ENCODE measurements at places on chromosomes 6 and 20.

DNA sequence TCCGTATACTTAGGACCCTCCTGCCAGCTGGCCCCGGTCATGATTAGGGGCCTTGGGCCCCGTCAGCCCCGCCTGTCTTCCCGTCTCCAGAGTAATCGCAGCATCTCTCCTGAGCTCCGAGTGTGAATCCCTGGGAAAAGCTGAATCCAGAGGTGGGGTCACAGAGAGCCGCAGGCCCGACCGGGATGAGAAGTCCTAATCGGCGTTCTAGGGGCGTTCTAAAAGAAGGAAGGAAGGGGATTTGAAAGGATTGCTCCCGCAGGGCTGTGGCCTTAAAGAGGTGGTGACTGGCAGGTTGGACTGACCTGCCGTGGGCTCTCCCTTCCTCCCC, 371 bp downstream of the HMGN4 start:
- no peak for DNase-seq

GRCh38 chr6:25042036-25042521, 106.3 kb upstream of the RIPOR2 start:
- DNase-seq = no peak

GRCh38 chr20:8530022-8530421, 398.0 kb downstream of the PLCB1 start:
- no peak for DNase-seq

GRCh38 chr6:119453242-119454200, 104.0 kb upstream of the MAN1A1 start:
- DNase-seq = no peak

DNA sequence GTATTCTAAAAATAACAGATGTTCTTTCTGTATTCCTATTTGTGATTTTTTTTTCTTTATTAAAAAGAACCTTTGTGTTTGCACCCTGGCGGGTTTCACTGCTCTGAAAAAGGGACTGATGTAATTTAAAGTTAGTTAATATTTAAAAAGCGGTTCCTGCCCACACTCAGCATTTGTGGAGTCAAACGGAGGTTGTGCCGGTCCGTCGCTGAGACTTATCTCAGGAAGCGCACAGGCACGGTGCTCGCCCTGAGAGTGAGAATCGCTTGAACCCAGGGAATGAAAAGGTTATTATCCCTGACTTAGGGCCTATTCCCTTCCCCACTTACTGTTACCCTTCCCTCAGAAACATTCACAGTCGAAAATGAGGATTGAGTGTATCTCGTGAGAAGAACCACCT, 366.7 kb downstream of the THBS2 start:
- no peak for DNase-seq

DNA sequence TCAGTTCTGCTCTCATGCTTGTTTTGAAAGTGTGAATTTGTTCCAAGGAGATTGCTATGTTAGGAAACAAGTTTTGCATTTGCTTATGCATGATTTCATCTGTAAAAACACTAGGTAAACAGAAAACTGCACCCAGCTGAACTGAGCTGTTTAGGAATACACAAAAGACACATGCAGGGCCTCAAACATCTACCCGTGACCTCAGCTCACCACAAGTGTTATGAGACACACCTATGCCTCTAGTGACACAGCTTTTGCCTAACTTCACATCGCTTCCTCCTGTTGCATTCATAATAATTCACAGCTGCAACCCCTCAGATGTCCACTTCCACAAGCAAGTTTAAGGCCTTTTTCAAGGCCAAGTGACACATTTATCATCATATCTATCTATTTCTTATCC, 98.0 kb upstream of the SLC24A3 start:
- DNase-seq = no peak

GRCh38 chr20:48139262-48140041, 354.2 kb upstream of the SULF2 start:
- DNase-seq = no peak

DNA sequence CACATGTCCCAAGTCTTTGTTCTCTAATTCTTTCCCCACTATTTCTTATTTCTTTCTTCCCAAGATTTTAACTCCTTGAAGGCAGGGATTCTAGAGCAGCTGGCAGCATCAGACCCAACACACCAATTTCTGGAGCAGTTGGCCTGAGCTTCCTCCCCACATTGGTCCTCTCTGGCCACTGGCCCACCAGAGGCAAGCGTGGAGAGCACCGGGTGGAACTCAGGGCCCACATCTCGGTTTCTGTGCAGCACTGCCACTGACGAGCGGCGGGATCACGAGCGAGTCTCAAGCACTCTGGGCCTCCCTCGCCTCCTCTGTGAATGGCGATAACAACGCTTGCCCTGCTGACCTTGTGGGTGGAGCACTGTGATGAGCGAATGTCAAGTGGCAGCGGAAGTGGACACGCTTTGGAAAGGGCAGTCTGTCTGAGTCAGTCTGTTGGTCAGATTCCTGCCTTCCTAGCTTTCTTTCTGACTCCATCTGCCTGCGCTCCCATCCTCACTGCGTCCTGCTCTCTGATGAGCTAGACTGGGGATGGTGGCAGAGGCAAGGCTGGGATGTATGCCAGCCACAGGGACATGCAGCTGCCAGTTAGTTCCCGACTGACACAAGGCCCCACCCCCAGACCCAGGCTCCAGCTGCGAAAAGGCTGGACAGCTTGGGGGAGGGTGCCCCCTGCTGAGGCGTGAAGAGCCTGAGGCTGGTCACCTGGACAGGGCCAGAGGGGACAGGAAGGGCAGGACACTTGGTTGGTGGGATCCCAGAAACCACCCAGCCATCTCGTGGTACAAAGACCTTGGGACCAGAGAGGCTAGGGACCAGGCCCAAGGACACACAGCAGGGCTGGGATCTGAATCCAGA, 4.5 kb upstream of the SPDEF start:
- DNase-seq = no peak

DNA sequence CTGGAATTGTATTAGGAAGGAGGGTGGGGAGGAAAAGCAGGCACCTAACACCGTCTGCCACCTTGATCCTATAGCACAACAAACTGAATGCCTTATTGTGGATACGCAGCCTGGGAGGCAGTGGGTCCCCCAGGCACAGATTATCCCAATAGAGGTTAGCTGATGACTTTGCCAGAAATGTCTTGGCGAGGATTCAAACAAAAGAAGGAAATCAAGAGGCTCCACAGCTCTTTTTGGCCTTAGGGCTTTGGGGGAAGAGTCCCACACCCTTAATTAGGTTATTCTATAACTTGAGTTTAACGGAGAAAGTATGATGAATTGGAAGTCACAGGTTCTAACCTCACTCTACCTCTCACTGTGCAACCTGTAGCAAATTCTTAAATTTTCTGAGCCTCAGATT, 102.0 kb downstream of the MRPL14 start:
- DNase-seq = no peak

GRCh38 chr6:101263596-101263995, 129.9 kb upstream of the GRIK2 start:
- DNase-seq = no peak

- DNase-seq = peak; percentile 3
Observed at GRCh38 chr6:34249469-34250261, 859 bp upstream of the SMIM29 start.

DNA sequence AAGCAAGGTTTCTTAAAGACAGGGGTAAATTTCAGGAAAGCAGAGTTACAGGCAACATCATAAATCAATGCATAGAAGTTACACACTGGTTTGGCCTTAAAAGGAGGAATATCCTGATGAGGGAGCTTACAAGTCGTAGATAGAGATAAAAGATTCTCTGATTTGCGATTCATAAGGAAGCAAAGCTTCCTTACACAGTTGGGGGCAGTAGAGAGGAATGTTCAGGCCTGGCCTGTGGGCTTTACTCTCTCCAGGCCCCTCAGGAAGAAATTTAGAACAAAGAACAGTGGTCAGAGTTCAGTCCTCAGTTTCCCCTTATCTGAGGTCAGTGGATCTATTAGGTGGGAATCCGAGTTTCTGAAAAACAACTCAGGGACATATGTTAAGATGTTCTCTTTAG, 19.3 kb downstream of the HLA-C start:
- DNase-seq = no peak
